ENCODE measurements at places on chromosomes 7 and 10. TPM values are rescaled to one million over a fixed set of nuclear protein-coding genes. Genes with fewer than 3 reads are reported as not detected.

- DNase-seq = no peak
Measured at GRCh38 chr7:90771281-90771680, 175.2 kb downstream of the CDK14 start.

DNA sequence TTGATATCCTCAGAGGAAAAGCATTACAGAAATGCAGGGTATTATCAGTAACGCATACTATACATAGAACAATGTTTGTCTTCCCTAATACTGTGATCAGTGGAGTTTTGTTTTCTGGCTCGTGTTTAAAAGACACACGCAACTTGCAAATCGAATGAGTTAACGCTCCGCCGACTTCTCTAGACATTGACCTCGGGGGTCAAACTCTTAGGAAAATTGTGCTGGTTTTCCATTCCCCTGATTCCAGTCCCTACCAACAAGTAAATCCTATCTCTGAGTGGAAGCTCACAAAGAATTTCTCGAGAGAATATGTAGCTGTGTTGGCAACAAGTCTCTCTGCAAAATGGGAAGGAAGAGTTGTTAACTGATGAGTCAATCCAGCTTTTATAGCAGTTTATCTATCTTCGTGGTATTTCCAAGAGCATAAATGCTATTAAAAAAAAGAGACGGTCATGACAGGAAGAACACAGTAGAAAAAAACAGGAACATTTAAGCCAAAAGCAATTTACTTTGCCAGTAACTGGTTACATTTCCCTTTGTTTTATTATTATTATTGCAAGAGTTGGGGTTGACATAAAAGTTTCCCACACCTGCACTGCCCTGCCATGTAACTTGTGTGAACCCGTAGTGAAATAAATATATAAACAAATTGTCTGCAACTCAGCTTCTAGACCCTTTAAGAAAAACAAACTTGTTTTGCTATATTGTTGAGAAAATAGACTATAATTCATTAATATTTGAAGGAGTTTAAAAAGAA, 144.4 kb downstream of the ARID5B start:
- DNase-seq = no peak

DNA sequence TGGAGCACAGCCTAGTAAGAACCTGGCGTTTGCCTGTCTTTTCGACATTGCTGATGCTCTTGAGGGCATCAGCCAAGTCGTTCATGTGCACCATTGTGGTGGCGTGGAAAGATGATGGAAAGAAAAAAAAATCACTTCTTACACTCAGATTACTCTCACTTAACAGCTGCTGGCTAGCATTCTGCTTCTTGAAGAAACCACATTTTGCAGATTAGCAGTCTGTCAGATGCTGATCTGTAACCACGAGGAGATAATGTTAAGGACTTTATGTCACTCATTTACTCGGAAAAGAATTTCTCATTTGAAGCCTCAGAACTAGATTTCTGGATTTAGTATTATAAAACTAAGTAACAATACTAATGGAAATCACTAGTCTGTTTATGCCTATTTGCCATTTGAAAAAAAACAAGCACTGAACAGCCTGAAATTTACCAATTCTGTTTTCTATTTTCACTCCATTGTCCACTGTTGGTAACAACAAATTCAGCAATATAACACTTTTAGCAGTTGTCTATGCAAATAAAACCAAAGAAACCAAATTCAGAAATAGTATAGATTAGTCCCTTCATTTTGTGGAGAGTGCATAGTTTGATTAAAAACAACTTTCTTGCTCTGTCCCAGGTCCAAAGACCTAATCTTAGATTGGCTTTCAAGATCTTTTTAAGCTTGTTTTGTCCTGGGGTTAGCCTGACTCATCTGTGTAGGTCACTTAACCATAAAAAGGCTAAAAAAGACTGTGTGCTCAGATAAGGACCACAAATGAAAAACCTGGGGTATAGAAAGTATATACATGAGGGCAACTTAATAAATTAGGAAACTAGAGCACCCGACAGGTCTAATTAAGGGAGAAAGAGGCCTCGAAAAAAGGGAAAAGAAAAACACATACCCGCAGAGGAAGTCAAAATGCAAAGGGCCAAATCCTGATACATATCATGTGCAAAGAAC, 67.5 kb downstream of the NT5C2 start:
- DNase-seq = no peak

DNA sequence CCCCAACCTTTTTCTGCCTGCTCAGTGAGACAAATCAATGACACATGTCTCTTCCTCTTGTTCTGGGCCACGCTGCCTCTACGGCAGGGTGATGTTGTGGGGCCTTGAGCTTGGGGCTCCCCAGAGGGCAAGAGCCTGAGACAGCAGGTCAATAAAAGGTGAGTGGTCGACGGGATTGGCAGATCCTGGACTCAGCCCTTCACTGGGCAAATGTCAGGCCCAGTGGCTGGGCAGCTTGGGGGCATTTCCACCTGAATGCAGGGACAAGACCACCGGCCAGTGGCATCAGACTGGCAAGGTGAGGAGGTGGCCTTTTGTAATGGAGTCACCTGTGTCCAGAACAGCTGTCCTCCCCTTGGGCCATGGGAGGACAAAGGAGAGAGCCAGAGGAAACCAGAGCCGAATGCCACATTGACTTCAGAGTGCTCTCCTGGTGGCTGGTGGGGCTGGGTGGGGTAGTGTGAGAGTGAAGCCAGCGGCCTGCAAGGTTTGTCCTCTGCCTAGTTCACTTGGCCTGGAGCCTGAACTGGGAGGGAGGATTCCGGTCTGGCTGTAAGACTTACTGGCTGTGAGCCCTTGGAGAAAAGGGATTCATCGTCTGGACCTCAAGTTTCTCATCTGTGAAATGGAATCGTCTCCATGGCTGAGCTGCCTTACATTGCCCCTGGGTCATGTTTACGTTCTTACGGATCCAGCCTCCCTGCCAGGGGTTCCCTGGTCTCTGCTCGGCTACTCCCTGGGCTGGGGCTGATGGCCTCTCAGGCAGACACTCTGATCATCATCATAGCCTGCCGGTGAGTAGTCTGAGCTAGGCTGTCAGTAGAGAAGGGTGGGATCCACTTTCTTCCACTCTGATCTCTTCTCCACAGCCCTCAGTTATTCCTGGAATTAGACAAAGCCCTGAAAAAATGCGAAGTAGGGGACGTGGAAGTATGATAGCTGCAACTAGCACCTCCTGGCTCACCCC, 25.4 kb upstream of the CRHR2 start:
- peak; percentile 70 for DNase-seq

GRCh38 chr10:306007-306674, 170.9 kb downstream of the ZMYND11 start:
- no peak for DNase-seq

DNA sequence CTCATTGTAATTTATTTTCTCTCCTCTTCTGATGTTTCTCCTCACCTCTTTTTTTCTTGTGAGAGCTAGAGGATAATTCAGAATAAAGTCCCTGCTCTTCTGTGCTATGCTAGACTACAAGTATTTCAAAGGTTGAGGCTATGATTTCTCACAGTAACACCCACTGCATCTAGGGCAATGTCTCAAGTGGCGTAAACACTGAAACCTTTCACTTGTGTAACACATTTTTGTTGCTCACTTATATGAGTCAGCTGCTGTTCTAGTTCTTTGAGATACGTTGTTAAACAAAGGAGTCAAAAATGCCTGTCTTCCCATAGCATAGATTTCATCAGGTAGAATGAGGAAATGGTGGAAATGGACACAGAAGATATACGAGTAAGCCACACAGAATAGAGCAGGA, 305.1 kb upstream of the PITRM1 start:
- DNase-seq = no peak

DNA sequence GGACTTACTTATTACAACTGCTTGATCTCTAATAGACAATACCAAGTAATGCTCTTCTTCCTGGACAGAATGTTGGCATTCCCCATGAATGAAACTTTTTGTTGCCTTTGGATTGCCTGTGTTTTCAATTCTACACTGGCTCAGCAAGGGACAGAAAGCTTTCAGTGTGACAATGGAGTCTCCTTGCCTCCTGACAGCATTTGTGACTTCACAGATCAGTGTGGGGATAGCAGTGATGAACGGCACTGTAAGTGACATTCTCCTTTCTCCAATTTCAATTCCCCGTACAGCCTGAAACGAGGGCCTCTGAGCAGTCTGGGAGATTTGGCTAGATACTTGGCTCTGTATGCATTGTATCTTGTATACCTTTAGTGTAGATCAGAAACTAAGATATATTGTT, 290 bp downstream of the MALRD1 start:
- no peak for DNase-seq

GRCh38 chr7:52525772-52526341, 509.6 kb upstream of the POM121L12 start:
- DNase-seq = no peak

DNA sequence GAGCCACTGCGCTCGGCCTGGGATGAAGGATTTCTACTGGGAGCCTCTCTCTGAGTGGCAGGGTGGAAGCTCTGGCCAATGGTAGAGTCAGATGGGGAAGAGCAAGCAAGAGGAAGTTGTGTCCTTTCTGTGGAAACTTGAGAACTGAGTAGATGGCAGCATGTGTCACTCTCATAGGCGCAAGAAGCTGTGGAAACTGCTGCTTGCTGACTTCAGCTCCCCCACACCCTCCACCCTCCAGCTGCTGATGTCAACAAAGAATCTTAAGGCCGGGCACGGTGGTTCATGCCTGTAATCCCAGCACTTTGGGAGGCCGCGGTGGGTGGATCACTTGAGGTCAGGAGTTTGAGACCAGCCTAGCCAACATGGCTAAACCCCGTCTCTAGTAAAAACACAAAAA, 39.8 kb upstream of the SRGN start:
- no peak for DNase-seq

DNA sequence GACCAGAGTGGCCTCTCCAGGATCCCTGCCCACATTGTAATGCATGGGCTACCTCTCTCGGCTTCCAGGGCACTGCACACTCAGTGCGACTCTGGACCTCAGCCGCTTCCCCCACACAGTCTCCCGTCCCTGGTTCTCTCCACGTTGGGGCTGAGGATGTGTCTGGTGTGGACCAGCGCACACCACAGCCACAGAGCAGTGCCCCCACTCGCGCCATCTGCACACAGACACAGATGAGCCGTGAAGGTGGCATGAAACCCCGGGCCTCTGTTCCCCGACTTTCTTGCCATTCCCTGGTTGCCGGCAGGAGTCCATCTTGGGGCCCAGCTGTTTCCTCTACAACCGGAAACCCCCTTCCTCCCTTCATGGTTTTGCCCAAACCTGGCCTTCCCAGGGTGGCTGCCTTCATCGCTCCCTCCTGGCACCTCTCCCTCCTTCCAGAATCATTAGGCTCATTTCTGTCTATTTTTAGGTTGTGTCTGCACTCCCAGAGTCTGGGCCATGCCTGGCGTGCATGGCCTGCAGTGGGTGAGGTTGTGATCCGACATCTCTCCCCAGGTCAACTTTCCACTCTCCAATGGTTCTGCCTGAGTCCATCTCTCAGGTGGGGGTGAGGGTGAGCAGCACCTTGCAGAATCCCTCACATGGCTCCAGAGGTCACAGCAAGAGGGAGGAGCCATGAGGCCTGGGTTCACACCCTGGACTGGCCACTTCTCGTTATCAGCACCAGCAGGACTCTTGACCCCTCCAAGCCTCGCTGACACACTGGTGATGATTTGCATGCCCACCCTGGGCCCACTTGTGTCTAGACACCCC, 10.1 kb downstream of the RASGEF1A start:
- no peak for DNase-seq

- DNase-seq = peak; percentile 82
Measured at GRCh38 chr7:34747867-34748727, 90.1 kb downstream of the NPSR1 start.

EN2 gene
- 0.08 TPM for total RNA-seq

TSPAN12 gene
- 56.5 TPM for total RNA-seq

RARRES2 gene
- total RNA-seq = 21.3 TPM
